ENCODE measurements at places on chromosomes 1 and 21.

DNA sequence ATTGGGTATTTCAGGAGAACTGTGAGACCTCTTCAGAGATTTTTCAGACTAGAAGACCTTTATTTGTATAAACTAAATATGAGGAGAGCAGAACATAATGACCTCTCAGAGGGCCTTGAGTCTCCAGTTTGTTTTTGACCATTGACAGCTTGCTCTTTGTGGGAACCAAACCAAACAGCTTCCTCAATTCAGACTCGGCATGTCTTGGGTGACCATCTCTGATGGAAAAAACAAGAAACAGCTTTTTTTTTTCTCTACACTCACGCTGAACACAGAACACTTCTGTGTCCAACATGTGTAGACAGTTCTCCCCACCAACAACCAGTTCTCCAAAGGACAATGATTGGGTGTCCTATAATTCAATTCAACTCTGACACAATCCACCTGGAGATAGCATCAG is 11.5 kb downstream of the ATP1A4 start:
- no peak for DNase-seq

GRCh38 chr1:225654277-225654597 is 1.3 kb upstream of the ENAH start:
- no peak for DNase-seq

DNA sequence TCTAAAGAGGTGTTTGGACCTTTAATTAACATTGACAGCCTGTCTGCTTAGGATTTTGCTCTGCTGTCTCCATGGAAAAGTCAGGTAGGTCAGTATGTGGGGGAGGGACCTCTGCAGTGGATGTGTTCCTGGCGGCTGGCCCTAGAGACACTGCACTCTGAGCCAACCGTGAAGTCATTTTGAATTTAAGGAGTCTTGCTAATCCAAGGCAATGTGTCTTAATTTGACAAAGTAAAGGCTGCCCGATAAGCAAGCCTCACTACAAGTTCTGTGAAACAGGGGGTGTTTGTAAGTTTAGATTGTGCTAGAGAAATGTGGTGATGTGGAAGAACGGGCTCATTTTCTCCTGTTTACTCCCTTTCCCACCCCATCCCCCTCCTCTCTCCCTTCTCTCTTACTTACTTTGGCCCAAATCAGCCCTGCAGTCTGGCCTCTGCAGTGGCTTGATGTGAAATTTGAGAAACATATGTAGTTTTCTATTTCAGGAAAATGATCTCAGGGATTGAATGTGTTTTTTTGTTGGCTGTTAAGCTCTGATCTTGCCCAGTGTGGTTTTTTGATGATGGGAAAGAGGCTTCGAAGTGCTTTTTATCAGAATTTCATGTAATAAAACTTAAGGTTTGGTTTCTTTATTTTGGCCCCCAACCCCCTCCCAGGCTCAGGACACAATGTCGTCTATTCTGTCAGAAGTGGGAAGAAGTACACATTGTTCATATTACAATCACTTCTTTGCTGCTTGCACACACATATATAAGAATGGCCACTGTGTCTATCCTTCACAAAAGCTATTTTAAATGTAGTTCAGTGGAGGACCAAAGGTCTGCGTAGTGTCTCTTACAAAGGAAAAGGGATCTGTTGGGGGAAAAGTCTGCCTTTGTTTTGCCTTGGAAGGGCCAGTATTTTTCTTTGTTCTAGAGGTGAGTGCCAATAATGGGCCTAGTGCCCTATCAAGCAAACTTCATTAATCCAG is 96.6 kb downstream of the FGGY start:
- no peak for DNase-seq

DNA sequence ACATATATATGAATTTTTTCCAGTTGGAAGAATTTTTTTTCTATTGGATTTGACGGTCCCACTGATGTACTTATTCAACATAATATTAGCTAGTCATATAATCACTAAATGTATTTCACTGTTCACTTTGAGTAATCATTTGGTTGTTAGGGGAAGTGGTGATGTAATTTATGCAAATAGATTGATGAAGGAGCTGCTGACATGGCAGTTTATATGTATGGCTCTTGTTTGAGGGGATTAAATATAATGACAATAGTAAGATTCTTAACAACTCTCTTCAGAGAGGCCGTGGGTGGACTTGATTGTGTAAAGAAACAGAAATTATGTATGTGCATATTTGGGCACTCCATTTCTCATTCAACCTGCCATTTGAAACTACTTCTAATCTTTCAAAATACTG is 653.6 kb upstream of the ADGRL4 start:
- no peak for DNase-seq

DNA sequence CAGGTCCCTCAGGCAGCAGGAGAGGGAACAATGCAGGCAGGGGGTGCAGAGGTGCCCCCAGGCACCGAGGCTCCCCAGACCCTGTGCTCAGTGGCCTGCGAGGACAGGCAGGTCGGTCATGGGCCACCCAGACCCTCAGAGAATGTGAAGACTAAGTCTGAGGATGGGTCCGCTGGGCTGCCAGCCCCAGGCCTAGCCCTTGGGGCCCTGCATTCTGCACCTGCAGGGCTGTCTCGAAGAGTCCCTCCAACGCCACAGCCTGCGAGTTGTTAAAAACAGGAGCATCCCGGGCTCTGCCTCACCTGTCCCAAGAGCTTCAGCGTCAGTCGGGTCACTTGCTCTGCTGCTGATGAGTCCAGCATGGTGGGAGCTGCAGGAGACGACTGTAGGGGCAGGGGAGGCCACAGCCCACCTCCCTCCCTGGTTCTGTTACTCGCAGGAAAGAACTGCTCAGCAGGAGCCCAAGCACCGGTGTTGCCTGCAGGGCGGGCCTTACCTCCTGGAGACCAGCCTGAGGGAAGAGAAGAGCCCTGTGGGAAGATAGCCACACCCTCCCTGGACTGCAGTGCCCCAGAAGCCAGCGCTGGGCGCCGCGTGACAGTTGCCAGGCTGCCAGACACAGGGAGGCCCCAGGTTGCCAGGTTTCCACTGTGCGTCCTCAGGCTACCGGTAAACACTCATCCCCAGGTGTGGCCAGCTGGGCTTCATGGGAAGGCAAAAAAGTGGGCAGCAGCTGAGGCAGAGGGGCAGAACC is 5.8 kb downstream of the C21orf58 start:
- no peak for DNase-seq

Data from activated T-helper 1 cell treated with anti-CD3 and anti-CD28 coated beads, Interleukin-2, amount 50 U/mL, for 16 hours (primary cell).